Psoas muscle (tissue), 8 donors: ENCODE measurements at places on chromosomes 7 and 10.

- DNase-seq, result no peak
These were observed 79.9 kb upstream of the THSD7A start for GRCh38 chr7:11911900-11912299.

GRCh38 chr10:131821378-131822012 lies 79.3 kb upstream of the PPP2R2D start:
- DNase-seq, result no peak

DNA sequence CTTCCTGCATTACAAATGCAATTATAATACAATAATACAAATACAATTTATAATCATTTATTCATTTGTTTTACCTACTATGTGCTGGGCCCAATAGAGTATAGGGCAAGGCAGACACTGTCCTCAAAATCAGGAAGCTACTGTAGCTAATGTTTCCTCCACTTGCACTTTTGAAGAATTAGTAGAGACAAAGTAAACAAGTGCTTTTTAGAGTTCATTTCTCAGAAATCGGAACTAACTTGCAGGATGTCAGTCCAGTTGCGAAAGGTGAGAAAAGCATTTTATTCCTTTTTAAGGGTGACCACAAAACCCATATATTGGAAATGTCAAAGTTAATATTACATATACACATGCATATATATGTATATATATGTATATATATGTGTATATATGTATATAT lies 14.2 kb downstream of the ADRB1 start:
- no peak for DNase-seq

GRCh38 chr10:101215397-101216206 lies 13.7 kb downstream of the LBX1 start:
- DNase-seq, result no peak

GRCh38 chr7:3957472-3958108 lies 656.5 kb downstream of the SDK1 start:
- DNase-seq, result no peak

DNA sequence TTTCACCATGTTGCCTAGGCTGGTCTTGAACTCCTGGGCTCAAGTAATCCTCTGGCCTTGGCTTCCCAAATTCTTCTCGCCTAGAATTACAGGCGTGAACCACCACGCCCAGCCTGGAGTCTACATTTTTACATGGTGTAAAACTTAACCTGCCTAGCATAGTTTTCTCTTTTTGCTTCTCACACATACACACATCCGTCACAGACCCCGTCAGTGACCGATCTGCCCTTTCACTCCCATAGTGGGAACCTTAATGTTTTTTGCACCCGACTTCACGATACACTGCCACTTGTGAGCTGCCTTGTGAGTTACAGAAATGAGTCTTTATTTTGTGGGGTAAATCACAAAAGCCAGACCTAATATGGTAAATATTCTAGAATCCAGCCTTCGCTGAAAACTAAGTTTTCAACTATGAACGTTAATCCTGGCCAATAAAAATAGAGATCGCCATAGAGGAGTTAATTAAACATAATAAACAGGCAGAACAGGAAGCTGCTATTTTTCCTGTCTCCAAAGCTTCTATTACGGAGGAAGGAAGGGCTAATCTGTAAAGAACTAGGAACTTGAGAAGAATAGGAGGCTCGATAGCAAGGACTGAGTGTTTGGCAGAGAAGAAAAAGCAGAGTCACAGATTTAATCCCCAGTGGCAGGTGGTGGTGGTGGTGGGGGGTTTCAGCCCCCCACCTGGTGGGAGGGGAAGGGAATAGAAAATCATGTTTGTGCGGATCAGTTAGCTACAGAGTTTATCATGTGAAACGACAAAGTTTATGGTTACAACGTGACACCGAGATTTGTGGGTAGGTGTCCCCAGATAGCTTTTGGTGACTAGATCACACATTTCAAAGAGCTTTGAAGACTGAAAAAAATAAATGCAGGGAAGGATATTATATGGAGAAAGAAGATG lies 14.7 kb upstream of the FAM171A1 start:
- no peak for DNase-seq
